ENCODE measurements at places on chromosomes 2 and 18.

- no peak overlapping the region for H3K27ac ChIP-seq
- H3K4me1 ChIP-seq = peaks cover 13% of the 10 kb centered on the region
- H3K4me3 ChIP-seq = no peak overlapping the region
These were observed 23.4 kb upstream of the PTPN2 start for GRCh38 chr18:12907258-12907925.

- H3K27me3 ChIP-seq = no peaks in the 10 kb centered on the region
- H3K4me3 ChIP-seq = no peak overlapping the region
- H3K4me1 ChIP-seq = no peaks in the 10 kb centered on the region
- no peak overlapping the region for H3K27ac ChIP-seq
These were observed 292.1 kb upstream of the NRXN1 start for GRCh38 chr2:51324051-51324450.

GRCh38 chr18:28176948-28177827, at the start of gene CDH2:
Gene CDH2, minus strand, starts transcription at chr18:28177130. Its CDS starts 108 bp downstream, at chr18:28177022.
- no peak for DNase-seq
- H3K27ac ChIP-seq = no peak within 1 kb of the TSS
- H3K4me3 ChIP-seq = peak within 1 kb of the TSS; percentile 70
- H3K27me3 ChIP-seq = peaks cover 50% of the 10 kb centered on the region

DNA sequence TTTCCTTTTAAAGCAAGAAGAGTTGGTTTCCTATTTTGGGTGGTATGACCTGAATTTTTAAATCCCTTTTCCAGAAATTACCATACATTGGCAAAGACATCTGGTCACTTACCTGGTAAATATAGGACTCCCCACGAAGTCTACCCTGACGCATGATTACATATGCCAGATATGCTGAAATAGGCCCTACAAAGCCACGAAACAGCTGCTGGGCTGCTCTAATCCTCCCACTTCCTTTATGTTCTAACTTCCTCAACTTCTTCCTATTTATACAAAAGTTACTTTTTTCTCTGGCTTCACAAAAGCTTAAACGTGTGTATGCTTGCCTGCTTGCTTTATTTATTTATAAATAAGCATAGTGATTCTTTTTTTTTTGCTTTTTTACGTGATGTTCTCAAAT, 186.0 kb upstream of the EPHA4 start:
- DNase-seq = no peak
- H3K27ac ChIP-seq = no peak overlapping the region
- H3K27me3 ChIP-seq = no peaks in the 10 kb centered on the region
- no peaks in the 10 kb centered on the region for H3K4me1 ChIP-seq

DNA sequence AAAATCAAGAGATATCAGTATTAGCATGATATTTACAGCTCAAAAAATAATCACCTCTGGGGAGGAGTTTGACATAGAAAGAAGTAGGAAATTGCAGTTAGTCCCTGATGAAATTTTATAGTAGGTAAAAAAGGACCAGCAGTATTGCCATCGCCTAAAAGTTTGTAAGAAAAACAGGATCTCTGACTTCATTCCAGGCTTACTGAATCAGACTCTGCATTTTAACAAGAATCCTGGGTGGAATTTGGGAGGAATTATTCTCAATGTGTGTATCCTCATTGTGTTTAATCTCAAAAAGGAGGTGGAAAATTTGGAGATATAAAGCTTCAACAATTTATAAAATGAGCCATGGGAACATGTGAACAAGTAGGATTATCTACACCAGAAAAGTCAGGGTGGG, 31.2 kb upstream of the STAT1 start:
- no peak overlapping the region for H3K27ac ChIP-seq
- no peak overlapping the region for H3K4me3 ChIP-seq
- H3K27me3 ChIP-seq = no peaks in the 10 kb centered on the region

DNA sequence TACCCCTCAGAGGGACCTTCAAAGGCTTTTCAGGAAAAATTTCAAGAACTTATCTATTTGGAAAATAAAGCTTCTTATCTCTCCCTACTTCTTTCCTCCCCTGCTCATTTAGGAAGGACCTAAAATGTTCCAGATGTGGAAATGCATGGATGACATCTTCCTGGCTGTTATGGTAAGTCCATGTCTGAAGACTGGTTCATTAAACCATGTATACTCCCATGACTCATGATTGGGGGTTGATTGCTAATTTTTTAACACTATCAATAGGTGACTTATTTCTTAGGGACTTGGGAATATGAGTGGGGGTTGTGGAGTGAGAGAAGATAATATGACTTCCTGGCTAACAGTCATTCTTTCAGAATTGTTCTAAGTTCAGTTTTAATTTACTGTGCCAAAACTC, 104.0 kb upstream of the PARD3B start:
- DNase-seq = no peak
- no peaks in the 10 kb centered on the region for H3K36me3 ChIP-seq
- no peak overlapping the region for H3K4me3 ChIP-seq

- H3K4me3 ChIP-seq = no peak overlapping the region
- H3K27ac ChIP-seq = no peak overlapping the region
- peaks cover 4% of the 10 kb centered on the region for H3K27me3 ChIP-seq
- H3K4me1 ChIP-seq = no peaks in the 10 kb centered on the region
These were observed 152.5 kb upstream of the AQP4 start for GRCh38 chr18:27017901-27018500.

- no peaks in the 10 kb centered on the region for H3K36me3 ChIP-seq
- peaks cover 48% of the 10 kb centered on the region for H3K4me1 ChIP-seq
- no peak for DNase-seq
- H3K4me3 ChIP-seq = no peak overlapping the region
- H3K27me3 ChIP-seq = peaks cover 16% of the 10 kb centered on the region
These were observed 10.9 kb downstream of the GNLY start for GRCh38 chr2:85704800-85705679.

DNA sequence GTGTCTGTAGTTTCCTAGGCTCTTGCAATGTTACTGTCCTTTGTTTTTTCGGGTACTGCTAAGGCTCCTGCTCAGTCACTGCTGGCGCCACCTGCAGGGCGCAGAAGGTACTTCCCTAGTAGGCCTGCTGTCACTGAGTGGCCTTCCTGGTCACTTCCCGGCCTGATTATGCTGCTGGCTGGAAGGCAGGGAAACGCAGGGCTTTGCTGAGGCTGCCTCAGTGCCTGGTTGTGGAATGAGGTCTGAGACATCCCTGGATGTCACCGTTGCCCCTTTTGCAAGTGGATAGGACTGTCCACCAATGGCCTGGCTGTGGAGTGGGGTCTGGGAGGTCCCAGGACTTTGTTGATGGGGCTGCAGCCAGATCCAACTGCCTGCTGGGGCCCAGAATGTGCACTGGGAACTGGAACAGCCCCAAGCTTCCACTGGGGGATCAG, 13.1 kb downstream of the DAW1 start:
- H3K36me3 ChIP-seq = no peaks in the 10 kb centered on the region
- H3K4me3 ChIP-seq = no peak overlapping the region
- H3K27me3 ChIP-seq = peaks cover 7% of the 10 kb centered on the region
- no peak overlapping the region for H3K27ac ChIP-seq
- peak; percentile 68 for DNase-seq
- no peaks in the 10 kb centered on the region for H3K4me1 ChIP-seq

All from activated naive CD8-positive, alpha-beta T cell treated with anti-CD3 and anti-CD28 coated beads, Interleukin-2, amount 50 U/mL, for 24 hours (primary cell).